ENCODE measurements at places on chromosomes 4 and X. TPM values are rescaled to one million over a fixed set of nuclear protein-coding genes. Genes with fewer than 3 reads are reported as not detected.

MTMR8 gene
- 1.9 TPM for total RNA-seq

LCORL gene
- total RNA-seq: 12.6 TPM

ANOS1 gene
- total RNA-seq: 49.7 TPM

NHSL2 gene
- 17.3 TPM for total RNA-seq

BEND4 gene
- total RNA-seq: 0.43 TPM

RPL36A gene
- total RNA-seq: 133 TPM

HHIP gene
- total RNA-seq: 247 TPM

TMLHE gene
- total RNA-seq: 14.2 TPM

AMTN gene
- not detected for total RNA-seq

GUCY1B1 gene
- 21.9 TPM for total RNA-seq

GUCY1A1 gene
- 76.0 TPM for total RNA-seq

ADAMTS3 gene
- 3.6 TPM for total RNA-seq

F8A2 gene
- total RNA-seq: not detected

H2BW2 gene
- not detected for total RNA-seq

FAT4 gene
- 17.9 TPM for total RNA-seq

FGFR3 gene
- 32.1 TPM for total RNA-seq

AFF2 gene
- 13.4 TPM for total RNA-seq

SHISA3 gene
- total RNA-seq: 5.8 TPM

F11 gene
- 24.7 TPM for total RNA-seq

GAB3 gene
- 12.9 TPM for total RNA-seq

GLRA3 gene
- total RNA-seq: not detected

RBM46 gene
- total RNA-seq: not detected

USP51 gene
- total RNA-seq: 3.7 TPM

NRK gene
- 1.3 TPM for total RNA-seq

GPRASP1 gene
- total RNA-seq: 5.5 TPM

PGRMC1 gene
- total RNA-seq: 74.9 TPM

ZXDA gene
- total RNA-seq: 5.5 TPM

LRRC66 gene
- 0.12 TPM for total RNA-seq

DNASE1L1 gene
- total RNA-seq: 37.1 TPM

CYTL1 gene
- 11.5 TPM for total RNA-seq

CWH43 gene
- total RNA-seq: not detected

TMPRSS11F gene
- not detected for total RNA-seq

PGRMC2 gene
- 63.0 TPM for total RNA-seq

C4orf50 gene
- total RNA-seq: 0.12 TPM

NCAPG gene
- 0.84 TPM for total RNA-seq

PJA1 gene
- 23.6 TPM for total RNA-seq

CPEB2 gene
- total RNA-seq: 25.6 TPM

APELA gene
- total RNA-seq: not detected

DMRTC1B gene
- 0.29 TPM for total RNA-seq

CDK16 gene
- 66.4 TPM for total RNA-seq

FHL1 gene
- total RNA-seq: 328 TPM

EMCN gene
- total RNA-seq: 35.9 TPM

TCEAL7 gene
- 2.6 TPM for total RNA-seq

SPRY1 gene
- total RNA-seq: 134 TPM

Measured in upper lobe of right lung (tissue), 1 donor.